ENCODE measurements at places on chromosomes 12 and 14.

- DNase-seq, result no peak
Measured at GRCh38 chr12:117363953-117364486, 2.6 kb upstream of the NOS1 start.

- DNase-seq, result no peak
Measured at GRCh38 chr14:26261368-26262122, 336.3 kb downstream of the NOVA1 start.

DNA sequence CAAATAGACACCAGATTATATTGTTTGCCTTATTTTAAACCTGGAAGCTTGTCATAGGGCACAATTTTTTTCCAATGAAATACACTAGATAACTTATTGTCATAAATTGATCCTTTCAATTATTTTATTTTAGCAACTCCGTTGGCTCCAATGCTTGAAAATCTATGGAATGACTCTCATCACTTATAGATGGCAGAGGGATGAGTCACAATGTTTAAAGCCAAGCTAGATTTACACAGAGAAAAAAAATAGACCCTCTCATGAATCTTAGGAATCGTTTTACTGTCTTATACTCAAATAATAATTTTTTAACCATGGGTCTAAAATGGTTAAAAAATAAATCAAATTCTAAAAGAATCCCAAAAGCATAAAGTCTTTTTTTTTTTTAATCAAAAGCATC, 1276.6 kb upstream of the FLRT2 start:
- no peak for DNase-seq

DNA sequence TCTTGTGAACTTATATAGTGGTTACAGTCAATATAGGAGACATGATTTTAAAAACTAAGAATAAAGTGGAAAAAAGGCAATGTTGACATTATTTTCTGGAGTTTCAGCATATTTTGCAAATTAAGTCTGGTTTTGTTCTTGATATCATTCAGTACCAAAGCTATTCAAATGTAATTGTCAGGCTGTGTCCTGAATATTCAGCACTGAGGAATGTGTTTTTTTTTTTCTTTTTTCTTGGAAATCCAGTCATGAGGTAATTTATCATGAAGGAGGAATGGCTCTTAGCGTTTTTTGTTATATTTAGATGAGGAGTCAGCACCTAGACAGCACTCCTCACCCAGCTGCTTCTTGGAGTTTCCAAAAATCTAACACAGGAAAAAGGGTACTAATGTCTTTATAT, 225.5 kb downstream of the CCDC91 start:
- no peak for DNase-seq

DNA sequence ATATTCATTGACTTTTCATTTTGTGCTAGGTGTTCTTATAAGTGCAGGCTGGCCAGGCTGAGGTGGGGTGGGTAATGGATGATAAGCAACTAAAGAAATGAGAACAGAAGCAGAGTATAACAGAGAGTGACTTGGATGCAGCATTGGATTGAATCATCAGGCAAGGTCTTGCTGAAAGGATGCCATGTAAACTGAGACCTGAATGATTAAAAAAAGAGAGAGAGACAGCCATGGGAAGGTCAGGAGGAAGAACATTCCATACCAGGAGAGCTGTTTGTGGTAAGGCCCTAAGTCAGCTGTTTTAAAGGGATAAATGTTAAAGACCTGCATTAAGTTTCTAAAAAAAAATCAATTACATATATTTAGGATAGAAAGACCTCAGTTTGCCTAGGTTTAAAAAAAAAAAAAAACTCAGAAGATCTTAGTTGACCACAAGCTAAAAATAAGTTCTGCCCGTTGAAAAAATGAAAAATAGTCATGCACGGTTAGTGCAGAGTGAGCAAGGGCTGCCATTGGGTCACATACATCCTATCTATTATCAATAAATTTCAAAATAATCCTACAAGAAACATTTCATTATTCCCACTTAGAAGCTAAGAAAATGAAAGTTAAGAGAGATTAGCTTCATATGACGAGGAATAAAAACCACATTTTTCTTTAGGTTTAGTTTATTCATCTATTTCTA, 37.2 kb downstream of the IFNG start:
- no peak for DNase-seq

- DNase-seq, result no peak
Measured at GRCh38 chr12:48151103-48151771, 6.1 kb downstream of the ASB8 start.

DNA sequence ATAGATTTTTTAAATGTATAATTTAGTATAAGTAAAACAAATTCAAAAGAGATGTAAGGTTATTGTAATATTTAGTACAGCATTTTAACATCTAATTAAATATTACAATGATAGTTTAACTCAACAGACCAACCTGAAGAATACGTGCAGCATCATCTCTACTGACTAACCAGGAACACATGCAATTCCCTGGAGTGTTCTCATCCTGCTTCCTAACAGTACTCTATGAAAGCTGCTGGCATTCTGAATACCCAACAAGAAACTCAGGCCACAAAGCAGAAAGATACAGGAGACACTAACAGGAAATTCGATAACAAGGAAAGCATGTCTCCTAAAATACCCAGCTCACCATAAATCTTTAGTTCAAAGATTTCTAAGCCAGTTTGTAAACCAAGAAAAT, 58.3 kb downstream of the CEP83 start:
- no peak for DNase-seq

DNA sequence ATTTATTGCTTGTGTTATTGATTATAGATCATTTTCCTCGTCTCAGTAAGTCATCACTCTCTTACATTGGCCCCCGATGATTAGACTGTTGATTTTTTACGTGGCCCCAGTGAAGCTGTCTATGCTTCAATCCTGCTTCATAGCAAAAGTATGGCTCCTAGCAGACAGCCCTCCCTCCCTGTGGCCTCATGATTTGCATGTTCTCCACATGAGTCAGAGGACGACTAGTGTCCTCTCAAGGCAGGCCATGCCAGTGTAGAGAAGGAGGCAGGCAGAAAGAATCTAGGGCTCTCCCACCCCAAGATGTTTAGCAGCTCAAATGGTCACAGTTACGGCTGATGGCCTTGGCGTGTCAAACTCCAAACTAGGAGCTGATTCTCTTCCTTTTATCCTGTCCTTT, 59.6 kb downstream of the FIGNL2 start:
- no peak for DNase-seq

GRCh38 chr12:7023114-7023513, 4.8 kb upstream of the LPCAT3 start:
- DNase-seq, result no peak

- DNase-seq, result no peak
Measured at GRCh38 chr12:26271024-26271423, 75.7 kb downstream of the SSPN start.

- no peak for DNase-seq
Measured at GRCh38 chr14:80427101-80427500, 215.8 kb upstream of the DIO2 start.

GRCh38 chr14:99253890-99254289, 18.1 kb downstream of the BCL11B start:
- no peak for DNase-seq

DNA sequence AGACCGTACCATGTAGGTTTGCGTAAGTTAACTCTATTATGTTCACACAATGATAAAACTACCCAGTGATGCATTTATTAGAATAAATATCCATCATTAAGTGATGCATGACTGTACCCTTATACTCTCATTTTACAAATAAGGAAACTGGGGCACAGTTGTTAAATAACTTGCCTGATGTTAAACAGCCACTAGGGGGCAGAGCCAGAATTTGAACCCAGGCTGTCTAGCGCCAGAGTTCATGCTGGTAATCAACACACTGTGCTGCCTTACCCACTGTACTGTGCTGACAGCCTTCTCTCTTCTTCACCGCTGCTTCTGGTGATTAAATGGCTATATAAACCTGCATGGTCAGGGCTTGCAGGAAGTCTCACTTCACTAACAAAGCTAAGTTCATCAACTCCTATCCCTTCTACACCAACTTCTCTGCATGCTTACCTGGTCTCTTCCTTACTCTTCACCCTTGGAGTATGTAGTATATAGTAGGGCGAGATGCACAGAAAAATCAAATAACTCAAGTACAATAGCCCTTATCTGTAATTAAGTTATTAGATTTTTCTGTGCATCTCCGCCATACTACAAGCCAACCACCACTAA, 43.6 kb upstream of the APPL2 start:
- peak; percentile 9 for DNase-seq

GRCh38 chr12:120978296-120979219, at the start of gene HNF1A:
Gene HNF1A, plus strand, starts transcription at chr12:120978543. Its CDS starts 226 bp downstream, at chr12:120978769.
- no peak for DNase-seq

DNA sequence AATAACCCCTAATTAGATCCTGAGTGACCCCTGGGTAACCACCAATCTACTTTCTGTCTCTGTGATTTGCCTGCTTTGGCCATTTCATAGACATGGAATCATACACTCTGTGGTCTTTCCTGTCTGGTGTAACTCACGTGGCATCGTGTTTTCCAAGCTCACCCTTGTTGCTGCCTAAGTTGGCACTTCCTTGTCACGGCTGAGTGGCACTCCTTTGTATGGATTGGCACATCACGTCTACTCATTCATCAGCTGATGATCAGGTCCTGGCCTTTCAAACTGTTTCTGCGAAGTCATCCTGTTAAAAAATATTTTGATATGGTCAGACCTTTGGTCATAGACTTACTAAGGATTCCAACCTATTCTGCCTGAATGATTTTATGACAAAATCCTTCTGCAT, 87.7 kb downstream of the GLT1D1 start:
- no peak for DNase-seq

- no peak for DNase-seq
Measured at GRCh38 chr14:99101855-99102461, 170.0 kb downstream of the BCL11B start.

DNA sequence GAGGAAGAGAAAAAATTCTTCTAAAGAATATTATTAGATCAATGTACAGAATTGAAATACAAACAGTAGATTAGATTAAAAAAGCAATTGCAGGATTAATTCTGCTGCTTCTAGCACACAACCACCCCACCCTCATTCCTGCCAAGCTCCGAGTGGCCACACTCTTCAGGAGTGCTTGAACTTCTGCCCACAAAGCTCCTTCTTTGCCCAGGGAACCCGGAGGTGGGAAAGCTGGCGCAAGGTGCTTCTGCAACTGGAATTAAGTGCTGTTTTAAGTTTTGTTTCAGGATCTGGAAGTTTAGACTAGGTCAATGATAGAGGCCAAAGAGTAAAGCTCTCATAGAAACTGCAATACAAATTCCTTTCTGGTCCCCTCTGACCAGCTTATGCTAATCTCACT, 94.1 kb upstream of the BMP4 start:
- no peak for DNase-seq

DNA sequence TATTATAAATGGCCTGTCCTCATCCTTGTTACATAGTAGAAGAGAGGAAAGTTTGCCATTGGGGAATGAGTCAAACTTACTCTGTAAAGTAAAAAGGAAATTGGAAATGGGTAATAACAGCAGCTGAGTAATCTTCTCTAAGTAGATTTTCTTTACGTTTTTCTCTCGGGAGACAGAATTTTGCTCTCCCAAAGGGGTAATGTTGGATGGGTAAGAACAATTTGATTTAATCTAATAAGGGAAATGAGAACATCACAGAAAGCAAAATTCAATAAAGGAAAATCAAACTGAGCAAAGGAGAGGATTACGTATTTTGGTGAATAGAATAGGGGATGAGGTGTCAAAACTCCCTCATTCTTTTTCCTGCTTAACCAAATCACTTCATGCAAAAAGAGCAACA, 283.1 kb upstream of the FOXG1 start:
- no peak for DNase-seq

DNA sequence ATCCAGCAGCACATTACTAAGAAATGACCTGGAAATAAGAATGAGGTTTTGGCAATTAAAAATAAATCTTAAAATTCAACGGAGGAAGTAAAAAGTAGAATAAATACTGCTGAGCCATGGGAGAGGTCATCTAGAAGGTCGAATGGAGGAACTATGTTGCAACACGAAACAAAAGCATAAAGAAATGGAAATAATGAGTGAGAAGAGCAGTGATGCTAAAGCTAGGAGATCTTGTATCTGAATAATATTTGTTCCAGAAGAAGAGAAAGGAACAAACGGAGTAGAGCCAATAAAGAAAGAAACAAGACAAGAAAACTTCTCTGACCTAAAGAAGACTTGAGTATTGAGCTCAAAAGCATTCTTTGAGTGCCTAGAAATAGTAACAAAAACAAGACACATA, 6.6 kb upstream of the KRT7 start:
- no peak for DNase-seq

- DNase-seq, result no peak
Measured at GRCh38 chr12:51941011-51941581, 10.4 kb upstream of the ACVR1B start.

GRCh38 chr12:72679147-72679757, 407.1 kb downstream of the TRHDE start:
- DNase-seq, result no peak

DNA sequence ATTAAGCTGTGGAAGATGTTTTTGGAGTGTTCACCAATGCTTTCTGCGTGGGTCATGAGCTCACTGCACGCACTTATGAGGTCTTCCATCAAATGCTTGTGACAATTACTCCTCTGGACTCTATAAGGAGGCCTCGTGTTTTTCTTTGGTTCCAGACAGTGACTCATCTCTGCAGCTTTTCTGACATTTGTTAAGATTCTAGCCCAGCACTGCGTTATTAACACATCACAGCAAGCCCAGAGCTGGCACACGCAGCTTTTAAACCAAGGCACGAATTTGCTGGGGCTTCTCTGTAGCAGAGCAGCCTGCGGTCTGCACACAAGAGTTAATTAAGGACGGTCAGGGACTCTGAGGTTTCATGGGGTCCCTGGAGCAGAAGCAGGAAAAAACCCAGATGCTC, 16.9 kb downstream of the MEG3 start:
- no peak for DNase-seq

GRCh38 chr12:44875417-44875953, 630 bp downstream of the NELL2 start:
- no peak for DNase-seq

DNA sequence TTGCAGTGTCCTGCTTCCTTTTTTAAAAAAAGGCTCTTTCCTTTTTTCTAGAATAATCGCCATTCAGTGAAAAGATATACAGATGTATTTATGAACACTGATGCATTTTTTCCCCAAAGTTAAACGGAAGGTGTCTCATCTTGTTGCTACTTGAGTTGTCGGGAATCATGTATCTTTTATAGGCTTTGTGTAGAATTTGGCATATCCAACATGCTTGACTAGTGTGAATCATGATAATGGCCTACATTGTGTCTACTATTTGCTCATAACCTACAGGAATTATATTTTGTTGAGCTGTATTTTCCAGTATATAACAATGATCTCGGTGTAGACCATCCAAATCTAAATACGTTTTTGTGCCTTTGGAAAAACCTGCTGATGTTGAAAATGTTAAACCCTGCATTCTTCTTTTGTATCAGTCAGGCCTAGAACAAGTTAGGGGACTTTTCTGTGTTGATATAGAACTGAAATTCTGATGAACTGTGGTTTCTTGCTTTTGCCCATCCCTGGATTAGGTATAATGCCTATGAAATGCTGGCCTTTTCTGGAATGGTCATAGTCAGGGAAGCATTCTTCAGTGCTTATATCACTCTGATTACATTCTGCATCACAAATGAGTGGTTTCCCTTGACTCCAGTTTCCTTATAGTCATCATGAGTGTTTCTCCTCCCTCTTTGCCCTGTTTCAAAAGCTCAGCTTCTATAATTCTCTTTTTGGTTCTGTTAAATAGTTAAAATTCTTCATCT, 10.8 kb downstream of the BMAL2 start:
- no peak for DNase-seq

GRCh38 chr12:53213348-53213747, 6.3 kb upstream of the ITGB7 start:
- peak; percentile 89 for DNase-seq

Measured in dorsolateral prefrontal cortex (tissue), 122 donors.